ENCODE measurements at places on chromosomes 16 and 17.

DNA sequence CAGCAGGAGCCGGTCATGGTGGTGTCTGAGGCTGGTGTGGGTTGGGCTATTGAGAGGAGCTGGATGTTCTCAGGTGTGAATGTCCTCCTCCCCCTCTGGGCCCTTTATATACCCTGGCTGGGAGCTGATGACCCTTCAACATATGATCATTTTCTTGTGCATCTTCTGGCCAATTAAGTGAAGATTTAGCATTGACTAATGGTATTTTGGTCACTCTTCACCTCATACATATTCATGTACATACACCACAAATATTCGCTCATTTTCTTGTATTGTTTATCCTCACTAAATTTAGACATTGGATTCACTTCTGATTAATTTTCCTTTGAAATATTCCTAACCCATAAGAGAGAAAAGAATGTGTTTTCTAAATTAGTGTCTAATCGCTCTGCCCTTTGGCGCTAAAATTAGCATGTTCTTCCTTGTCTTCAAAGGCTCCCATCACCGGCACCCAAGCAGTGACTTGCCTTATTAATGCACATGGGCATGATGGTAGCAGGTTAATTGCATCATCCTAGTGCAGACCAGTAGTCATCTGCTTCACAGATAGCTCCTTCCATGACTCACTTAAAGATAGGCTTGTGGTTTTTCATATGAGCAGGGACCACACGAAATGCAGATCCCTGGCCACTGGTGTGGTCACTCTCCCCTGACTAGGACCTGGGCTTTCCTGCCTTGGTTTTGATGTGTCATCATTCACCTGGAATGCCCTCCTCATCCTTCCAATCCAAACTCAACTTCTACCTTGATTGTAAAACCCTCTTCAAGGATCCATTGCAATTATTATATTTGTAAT is at the start of gene KRTAP2-4:
Gene KRTAP2-4 (minus strand): TSS at position 51 of the 796 bp plus-strand sequence. CDS start 34 bp downstream, at position 17.
- no peak for DNase-seq

GRCh38 chr17:44309472-44309871 is 1.1 kb downstream of the RUNDC3A start:
- no peak for DNase-seq

GRCh38 chr16:25823891-25824290 is 132.1 kb downstream of the HS3ST4 start:
- no peak for DNase-seq

GRCh38 chr17:72422204-72422504 is 301.3 kb downstream of the SOX9 start:
- no peak for DNase-seq
